NCI-H1417 treated with DMSO at 0.1 percent for 48 hours (cell line): ENCODE measurements at places on chromosomes 12 and 14.

- DNase-seq = no peak
These were observed 16.4 kb upstream of the MIA2 start for GRCh38 chr14:39217214-39217879.

- no peak for DNase-seq
These were observed 239.4 kb upstream of the KRR1 start for GRCh38 chr12:75750716-75751306.

- no peak for DNase-seq
These were observed 54.7 kb downstream of the CPM start for GRCh38 chr12:68878283-68878682.

DNA sequence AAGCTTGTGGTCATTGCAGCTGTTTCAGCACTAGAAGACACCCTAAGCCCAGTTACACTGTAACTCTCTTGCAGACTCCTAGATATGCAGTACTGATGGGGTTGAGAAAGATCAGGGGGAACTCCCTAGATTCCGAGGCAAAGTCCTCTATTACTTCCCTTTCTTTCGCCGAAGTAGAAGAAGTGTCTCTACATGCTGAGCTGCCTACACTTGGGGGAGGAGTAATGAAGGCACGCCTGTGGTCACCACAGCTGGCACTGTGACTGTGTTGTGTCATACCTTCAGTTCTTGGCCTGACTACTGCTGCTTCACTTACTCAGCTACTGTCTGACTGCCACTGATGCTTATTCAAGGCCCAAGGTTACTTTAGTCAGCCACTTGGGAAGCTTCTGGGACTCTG lies 35.1 kb upstream of the RPL10L start:
- DNase-seq = no peak

GRCh38 chr12:99332936-99333591 lies 314.5 kb upstream of the GARIN6 start:
- DNase-seq = no peak

- peak; percentile 50 for DNase-seq
These were observed 231.9 kb downstream of the C12orf75 start for GRCh38 chr12:105562199-105562971.

DNA sequence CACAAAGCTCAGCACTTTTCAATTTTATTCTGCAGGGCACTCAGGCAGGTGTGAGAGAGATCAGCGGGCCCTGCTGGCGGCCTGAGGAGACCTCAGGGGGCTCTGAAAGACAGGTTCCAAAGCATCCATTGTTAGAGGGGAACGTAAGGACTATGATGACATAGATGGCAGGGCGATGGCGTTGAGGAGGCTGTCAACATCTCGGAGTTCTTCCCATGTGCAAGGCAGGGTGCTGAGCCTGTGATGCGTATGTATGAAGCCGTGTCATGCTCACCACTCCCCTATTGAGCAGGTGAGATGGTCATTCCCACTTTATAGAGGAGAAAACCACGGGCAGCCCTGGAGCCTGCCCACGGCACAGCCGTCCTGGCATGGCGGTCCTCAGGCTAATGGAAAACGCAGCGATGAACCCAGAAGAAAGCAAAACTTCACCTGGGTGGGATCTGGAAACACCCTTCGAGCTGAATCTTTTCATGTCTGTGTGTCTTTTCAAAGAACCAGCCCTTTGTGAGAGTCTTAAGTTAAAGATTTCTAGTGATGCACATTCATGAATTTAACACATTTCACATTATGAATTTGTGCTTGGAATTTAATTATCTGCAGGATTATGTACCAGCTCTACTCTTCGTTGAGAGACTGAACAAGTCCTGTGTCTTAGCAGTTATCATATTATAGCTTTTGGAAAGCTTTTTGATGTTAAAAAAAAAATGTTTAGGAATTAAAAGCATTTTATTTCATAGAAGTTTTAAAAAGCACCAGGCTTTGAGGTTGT lies 64.7 kb downstream of the RIMBP2 start:
- no peak for DNase-seq

GRCh38 chr12:20656600-20656999 lies 38.5 kb upstream of the SLCO1C1 start:
- DNase-seq = no peak

DNA sequence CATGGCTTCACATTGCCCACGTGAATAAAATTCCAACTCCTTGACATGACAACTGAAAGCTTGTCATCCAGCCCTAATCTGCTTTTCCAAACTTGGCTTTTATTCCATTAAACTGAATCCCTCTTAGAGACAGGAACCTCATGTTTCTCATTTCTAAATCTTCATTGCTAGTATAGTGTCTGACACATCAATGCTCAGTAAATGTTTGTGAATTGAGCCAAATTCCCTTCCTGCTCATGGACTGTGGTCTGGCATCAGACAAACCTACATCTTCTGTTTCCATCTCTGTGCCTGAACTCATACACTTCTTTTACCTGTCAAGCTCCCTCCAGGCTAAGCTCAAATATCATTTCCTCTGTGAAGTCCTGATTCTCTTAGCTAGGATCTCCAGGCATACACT lies 4.3 kb upstream of the FKBP11 start:
- DNase-seq = no peak

DNA sequence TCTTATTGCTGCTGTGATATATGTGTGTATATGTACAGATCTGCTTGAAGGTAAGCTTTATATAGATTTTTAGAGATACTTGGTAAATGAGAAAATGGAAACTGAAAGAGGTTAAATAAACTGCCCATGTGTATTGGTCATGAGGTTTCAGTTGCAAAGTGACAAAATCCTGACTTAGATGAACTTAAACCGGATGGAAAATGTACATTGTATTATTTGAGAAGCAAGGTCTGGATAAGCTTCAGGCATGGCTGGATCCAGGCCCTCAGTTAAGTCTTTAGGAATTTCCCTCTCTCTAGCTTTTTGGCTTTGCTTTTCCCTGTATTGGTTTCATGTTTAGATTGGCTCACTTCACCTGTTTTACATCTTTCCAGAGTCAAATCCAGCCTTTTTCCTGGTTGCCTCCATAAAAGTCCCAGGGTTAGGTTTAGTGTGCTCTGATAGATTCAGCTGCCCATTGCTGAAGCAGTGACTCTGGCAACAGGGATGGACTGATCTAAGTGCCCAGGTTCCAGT lies 21.0 kb upstream of the MAP1LC3B2 start:
- no peak for DNase-seq

DNA sequence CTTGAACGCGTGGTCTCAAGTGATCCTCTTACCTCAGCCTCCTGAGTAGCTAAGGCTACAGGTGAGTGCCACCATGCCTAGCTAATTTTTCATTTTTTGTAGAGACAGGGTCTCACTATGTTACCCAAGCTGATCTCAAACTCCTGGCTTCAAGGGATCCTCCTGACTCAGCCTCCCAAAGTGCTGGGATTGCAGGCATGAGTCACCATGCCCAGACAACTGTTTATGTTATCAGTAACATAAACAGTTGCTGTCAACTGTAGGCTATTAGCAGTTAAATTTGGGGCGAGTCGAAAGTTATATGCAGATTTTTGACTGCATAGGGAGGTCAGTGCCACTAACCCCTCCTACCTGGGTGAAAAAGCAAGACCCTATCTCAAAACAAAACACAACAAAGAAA lies 26.2 kb upstream of the LRRK2 start:
- DNase-seq = no peak

- no peak for DNase-seq
These were observed 23.5 kb downstream of the ATP5MC2 start for GRCh38 chr12:53652366-53652765.

- DNase-seq = no peak
These were observed 125.5 kb upstream of the FAR2 start for GRCh38 chr12:29023436-29024076.

DNA sequence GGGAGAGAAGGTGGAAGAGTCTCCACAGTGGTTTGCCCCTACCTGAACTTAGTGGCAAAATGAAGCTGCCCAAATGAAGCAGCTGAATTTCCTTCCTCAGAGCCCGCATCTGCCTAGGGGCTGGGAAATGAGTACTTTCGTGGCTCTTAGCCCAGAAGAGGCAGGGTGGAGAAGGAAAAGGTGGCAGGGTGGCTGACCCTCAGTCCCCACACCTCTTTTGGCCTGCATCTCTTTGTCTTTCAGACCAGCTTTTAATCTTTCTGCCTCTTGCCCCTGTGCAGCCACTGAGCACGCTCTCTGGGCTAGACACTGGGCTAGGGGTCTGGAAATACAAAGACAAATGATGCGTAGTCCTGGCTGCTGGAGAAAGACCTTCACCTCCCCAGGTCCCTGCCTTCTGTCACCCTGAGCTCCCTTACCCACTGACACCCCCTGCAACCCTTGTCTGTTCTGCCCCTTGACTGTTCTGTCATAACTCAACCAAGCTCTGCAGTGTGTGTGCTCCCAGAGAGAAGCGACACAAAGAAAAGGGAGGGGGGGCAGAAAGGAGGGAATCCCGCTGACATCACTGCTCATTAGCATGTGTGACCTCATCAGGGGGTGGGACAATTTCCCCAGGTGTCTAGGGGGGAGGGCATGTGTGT lies 371 bp upstream of the REM2 start:
- peak; percentile 19 for DNase-seq
